Pancreas (tissue), 10 donors: ENCODE measurements at places on chromosomes 7 and 10. TPM values are rescaled to one million over a fixed set of nuclear protein-coding genes. Genes with fewer than 3 reads are reported as not detected.

Gene MOGAT3
- not detected for total RNA-seq

GRCh38 chr7:22319424-22320403 lies 37.2 kb downstream of the RAPGEF5 start:
- no peak overlapping the region for H3K4me3 ChIP-seq
- H3K36me3 ChIP-seq: no peaks in the 10 kb centered on the region
- H3K27me3 ChIP-seq: no peaks in the 10 kb centered on the region
- H3K27ac ChIP-seq: no peak overlapping the region
- no peak for DNase-seq

Gene ZPBP
- 0.12 TPM for total RNA-seq

- H3K27me3 ChIP-seq: no peaks in the 10 kb centered on the region
- DNase-seq: no peak
- no peak overlapping the region for H3K4me3 ChIP-seq
- no peaks in the 10 kb centered on the region for H3K4me1 ChIP-seq
These were observed 40.2 kb upstream of the PROSER2 start for GRCh38 chr10:11782793-11783557.

DNA sequence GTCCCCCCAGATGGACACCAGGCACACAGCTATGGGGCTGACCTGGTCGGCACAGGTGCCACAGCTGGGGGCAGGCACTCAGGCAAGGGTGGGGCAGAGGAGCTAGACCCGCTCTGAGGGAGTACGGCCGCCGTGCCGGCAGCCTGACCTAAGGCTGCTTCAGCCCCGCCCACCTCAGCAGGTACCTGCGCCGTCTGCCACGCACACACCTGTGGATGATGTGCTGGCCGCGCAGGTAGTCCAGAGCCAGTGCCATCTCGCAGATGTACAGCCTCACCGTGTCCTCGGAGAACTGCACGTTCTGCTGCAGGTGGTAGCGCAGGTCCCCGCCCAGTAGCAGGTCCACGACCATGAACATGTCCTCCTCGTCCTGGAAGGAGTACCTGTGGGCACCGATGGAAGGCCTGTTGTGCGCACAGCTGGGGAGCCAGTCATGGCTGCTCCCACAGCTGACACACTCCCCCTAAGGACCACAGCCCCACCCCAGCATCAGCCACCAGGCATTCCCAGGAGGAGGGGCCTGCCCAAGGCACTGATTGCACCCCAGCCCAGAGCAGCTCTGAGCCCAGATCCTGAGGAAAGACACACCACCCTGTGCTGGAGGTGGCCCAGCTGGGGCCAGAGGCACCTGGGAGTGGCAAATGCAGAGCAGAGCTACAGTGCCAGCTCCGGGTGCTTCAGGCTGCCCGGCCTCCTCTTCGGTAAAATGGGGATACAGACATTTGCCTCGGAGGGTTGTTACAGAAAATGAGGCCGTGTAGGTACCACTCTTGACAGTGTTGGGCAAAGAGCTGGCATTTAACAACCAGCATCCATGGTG lies 40.0 kb downstream of the DPYSL4 start:
- H3K27ac ChIP-seq: no peak overlapping the region
- peak; percentile 50 for DNase-seq
- no peaks in the 10 kb centered on the region for H3K27me3 ChIP-seq
- no peak overlapping the region for H3K4me3 ChIP-seq

DNA sequence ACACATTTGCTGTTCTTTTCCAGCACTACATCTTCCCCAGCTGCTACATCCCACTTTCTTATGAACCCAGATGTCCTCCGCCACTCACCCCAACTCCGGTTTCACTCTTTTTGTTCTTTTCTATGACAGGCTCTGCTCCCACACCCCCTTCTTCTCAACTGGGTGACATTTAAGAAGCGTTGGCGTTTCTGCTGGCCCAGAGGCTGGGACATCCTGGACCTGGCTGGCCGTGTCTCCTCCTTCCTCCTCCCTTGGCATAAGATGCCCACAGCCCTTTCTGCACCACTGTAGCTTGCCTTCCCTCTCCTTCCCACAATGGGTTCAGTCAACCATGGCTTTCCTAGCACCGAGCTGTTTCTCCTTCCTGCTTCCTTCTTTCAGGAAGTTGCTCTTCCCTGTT lies 9.4 kb upstream of the CALML5 start:
- no peak overlapping the region for H3K4me3 ChIP-seq
- H3K27me3 ChIP-seq: no peaks in the 10 kb centered on the region
- peaks cover 8% of the 10 kb centered on the region for H3K4me1 ChIP-seq
- no peak for DNase-seq
- no peak overlapping the region for H3K27ac ChIP-seq
- H3K36me3 ChIP-seq: no peaks in the 10 kb centered on the region

GRCh38 chr7:104174798-104175197 lies 33.0 kb downstream of the ORC5 start:
- no peaks in the 10 kb centered on the region for H3K27me3 ChIP-seq
- H3K4me3 ChIP-seq: no peak overlapping the region
- H3K4me1 ChIP-seq: no peaks in the 10 kb centered on the region

Gene NOS3
- 3.3 TPM for total RNA-seq

GRCh38 chr10:575402-576129 lies 113.9 kb downstream of the DIP2C start:
- H3K27me3 ChIP-seq: no peaks in the 10 kb centered on the region
- DNase-seq: no peak
- H3K27ac ChIP-seq: no peak overlapping the region
- no peaks in the 10 kb centered on the region for H3K36me3 ChIP-seq
- no peak overlapping the region for H3K4me3 ChIP-seq
- H3K4me1 ChIP-seq: peaks cover 4% of the 10 kb centered on the region

Gene DIP2C
- total RNA-seq: 7.6 TPM

- H3K27ac ChIP-seq: no peak overlapping the region
- H3K36me3 ChIP-seq: no peaks in the 10 kb centered on the region
- no peak overlapping the region for H3K4me3 ChIP-seq
- DNase-seq: no peak
These were observed 143.6 kb downstream of the ST7 start for GRCh38 chr7:117096942-117097341.

Gene OR13A1
- total RNA-seq: 0.12 TPM

DNA sequence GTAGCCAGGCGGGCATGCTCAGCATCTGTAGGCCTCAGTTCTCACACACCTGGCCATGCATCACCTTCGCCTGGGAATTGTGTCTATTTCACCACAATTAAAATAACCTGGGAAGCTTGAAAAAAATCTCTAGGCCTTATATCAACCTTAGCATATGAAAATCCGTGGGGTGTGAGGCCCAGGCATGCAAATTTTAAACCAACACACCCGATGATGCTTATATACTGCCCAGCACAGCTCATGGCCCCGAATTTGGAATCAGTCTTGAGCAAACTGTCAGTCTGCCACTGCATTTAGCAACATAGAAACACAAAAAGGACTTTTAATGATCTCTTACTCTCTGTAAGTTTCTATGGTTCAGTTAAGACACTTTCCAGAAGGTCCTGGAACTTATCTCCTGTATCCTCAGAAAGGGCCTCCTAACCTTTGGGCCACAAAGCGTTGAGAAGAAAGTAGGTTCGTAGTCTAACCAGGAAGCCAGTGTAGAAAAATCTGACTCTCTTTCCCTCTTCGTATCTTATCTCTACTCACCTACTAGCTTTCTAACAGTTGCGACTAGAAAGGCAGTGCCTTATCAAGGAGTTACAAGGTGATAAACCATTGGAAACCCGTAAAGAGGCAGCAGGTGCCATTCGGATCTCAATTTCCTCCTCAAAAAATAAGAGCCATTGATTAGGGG lies 12.0 kb upstream of the DMBT1 start:
- no peaks in the 10 kb centered on the region for H3K27me3 ChIP-seq
- no peak overlapping the region for H3K27ac ChIP-seq
- no peaks in the 10 kb centered on the region for H3K4me1 ChIP-seq
- no peak for DNase-seq
- no peak overlapping the region for H3K4me3 ChIP-seq

GRCh38 chr10:113329121-113329596 lies 223.7 kb upstream of the HABP2 start:
- no peak for DNase-seq
- H3K27me3 ChIP-seq: no peaks in the 10 kb centered on the region
- H3K36me3 ChIP-seq: no peaks in the 10 kb centered on the region
- H3K4me1 ChIP-seq: no peaks in the 10 kb centered on the region

Gene SORCS1
- 2.4 TPM for total RNA-seq

DNA sequence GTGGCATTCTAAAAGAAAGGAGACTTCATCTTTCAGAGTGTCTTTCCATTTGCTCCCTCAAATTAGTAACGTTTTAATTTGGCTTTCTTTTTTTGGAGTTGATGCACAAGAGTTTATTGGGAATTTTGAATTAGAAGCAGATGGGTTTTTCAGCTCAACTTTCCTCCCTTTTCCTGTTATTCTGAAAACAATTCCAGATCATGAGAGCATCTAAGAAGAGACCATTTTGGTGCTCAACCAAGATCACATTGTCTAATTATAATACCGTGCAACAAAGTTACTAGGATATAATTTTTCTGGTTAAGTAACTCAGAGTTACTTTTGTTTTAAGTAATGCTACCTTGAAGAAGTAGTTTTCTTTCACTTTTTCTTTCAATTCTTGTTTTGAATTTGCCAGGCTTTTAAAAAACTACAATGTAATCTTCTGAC lies 396.6 kb upstream of the KLF6 start:
- no peaks in the 10 kb centered on the region for H3K36me3 ChIP-seq
- H3K27ac ChIP-seq: no peak overlapping the region
- DNase-seq: no peak
- no peak overlapping the region for H3K4me3 ChIP-seq
